ENCODE measurements at places on chromosomes 1 and 21.
A peak's percentile ranks its signal among the peaks of the same experiment; 100 is the strongest.

DNA sequence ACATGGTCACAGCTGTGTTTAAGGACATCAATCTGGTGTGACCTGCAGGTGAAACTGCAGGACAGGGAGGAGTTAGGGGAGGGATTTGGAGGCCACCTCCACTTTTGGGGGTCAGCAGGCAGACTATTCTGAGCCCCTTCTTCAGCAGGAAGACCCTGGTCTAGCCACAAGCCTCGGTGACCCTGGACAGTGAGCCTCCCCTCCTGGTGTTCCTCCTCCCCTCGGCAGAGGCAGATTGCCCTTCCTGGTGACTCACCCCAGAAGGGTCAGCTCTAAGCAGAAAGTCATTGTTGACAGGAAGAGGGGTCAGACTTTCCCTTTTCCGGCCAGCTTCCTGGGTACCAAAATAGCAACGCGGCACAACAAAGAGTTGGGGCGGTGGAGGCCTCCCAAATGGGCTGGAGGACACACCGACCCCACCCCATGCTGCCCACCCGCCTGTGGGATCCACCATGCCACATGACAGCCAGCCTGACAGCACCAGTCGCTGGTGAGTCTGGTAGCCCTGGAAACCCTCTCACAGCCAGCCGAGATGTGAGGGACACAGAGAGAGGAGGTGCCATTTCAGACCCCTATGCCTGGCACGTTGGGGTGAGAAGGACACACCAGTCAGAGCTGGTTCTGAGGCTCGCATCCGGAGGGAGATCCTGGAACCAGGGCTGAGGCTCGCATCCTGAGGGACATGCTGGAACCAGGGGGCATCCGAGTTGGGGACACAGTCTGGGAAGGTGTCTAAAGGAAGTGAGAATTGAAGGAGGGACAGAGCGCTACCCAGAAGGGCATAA lies 14.7 kb upstream of the CSF1 start:
- DNase-seq, result no peak

- peak; percentile 22 for DNase-seq
Measured at GRCh38 chr1:178774263-178774662, 49.2 kb downstream of the RALGPS2 start.

- peak; percentile 76 for DNase-seq
Measured at GRCh38 chr1:58047265-58047858, 499.2 kb downstream of the OMA1 start.

DNA sequence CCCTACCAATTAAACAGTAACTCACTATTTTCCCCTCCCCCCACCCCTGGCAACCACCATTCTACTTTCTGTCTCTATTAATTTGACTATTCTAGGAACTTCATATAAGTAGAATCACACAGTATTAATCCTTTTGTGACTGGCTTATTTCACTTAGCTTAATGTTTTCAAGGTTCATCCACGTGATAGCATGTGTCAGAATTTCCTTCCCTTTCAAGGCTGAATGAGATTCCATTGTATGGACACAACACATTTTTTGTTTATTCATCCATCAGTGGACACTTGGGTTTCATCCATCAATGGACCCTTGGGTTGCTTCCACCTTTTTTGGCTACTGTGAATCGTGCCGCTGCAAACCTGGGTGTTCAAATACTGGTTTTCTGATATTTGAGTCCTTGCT lies 41.7 kb downstream of the EIF2D start:
- DNase-seq, result no peak

DNA sequence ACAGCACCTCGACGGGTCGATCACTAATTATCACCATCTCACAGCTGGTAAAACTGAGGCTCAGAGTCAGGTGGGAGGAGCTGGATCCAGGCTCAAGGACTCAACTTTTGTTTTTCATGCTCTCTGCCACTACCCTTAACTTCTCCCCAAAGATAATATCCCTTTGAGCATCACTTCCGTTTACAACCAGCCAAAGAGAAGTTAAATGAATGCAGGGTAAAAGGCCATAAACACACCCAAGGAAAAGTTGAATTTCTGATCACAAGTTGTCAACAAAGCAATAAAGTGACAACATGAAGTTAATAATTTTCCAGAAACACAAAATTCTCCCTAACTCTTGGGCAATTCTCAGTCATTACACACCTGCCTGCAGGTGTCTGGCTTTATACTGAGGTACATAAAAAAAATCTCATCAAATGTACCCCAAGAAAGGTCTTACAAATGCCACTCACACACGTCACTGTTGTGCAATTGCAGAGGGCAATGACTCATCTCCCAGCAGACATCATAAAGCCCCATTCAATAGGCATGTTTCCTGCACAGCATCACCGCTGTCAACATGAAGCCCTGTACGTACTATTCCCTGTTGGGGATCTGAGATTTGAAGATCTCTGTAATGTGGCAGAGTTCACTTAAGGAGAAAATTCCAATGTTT lies 3.4 kb downstream of the OR2T11 start:
- DNase-seq, result no peak

- peak; percentile 56 for DNase-seq
Measured at GRCh38 chr1:21436488-21437340, 3.2 kb upstream of the NBPF3 start.

GRCh38 chr1:92554216-92554615 lies 67.5 kb upstream of the GFI1 start:
- DNase-seq, result no peak

- no peak for DNase-seq
Measured at GRCh38 chr1:209896346-209896745, 41.7 kb upstream of the SYT14 start.

DNA sequence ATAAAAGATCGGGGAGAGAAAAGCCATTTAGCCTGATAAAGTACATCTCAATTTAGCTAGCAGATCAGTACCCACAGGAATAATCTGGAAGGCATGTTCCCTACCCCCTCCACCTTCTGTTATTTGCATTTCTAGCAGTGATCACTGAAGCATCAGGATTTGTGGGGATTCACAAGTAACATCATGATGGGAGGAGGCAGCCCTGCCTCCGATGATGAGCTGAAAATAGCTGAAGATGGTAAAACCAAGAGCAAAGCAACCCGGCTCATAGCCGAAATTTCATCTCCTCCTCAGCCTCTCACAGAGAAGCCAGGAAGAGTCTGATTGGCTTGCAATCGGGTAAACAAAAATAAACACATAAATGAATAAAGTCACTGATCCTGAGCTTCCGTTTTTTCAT lies 2.4 kb downstream of the CCSAP start:
- no peak for DNase-seq

DNA sequence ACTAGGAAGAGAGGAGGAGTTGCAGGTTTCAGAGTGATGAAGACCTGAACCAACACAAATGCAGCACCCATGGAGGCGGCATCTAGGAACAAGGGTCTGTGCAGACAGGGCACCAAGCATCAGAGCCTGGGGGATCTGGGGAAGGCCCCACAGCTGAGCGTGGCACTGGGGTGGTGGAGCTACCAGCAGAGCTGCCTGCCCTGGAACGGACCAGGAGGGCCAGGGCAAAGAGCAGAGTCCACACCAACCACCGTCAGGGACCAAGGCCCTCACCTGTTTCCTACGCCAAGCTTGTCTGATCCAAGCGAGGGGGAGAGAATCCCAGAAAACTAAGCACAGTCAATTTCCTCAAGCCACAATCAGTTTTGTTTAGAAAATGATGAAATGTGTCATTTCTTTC lies 79.0 kb upstream of the SYT6 start:
- no peak for DNase-seq

- DNase-seq, result no peak
Measured at GRCh38 chr1:95407131-95407885, 173.3 kb downstream of the RWDD3 start.

- DNase-seq, result no peak
Measured at GRCh38 chr1:22907528-22907927, 65.1 kb downstream of the LACTBL1 start.

DNA sequence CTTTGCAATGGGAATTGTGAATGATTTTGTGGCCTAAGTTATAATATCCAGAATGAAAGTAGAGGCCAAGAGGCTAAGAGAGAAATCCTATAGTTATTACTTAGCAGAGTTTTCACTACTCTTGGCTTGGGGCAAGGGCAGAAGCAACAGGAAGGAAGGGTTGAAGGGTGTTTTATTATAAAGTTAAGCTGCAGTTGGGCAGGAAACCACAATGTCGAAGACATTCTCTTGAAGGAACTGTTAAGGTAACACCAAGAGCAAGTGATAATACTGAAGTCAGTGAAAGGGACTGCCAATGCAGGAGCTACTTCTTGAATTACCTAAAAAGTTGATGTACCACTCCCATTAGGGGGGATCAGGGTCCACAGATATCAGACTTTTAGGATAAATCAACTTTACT lies 8.3 kb downstream of the XCL2 start:
- no peak for DNase-seq

GRCh38 chr1:60762911-60763310 lies 319.4 kb upstream of the NFIA start:
- DNase-seq, result no peak

GRCh38 chr1:192263436-192263835 lies 53.4 kb upstream of the RGS21 start:
- no peak for DNase-seq

GRCh38 chr1:94071391-94071790 lies 49.6 kb downstream of the ABCA4 start:
- DNase-seq, result peak; percentile 21

- no peak for DNase-seq
Measured at GRCh38 chr21:33899199-33899598, 16.4 kb downstream of the ATP5PO start.

- no peak for DNase-seq
Measured at GRCh38 chr1:166270476-166271150, 103.8 kb upstream of the FAM78B start.

- DNase-seq, result no peak
Measured at GRCh38 chr1:36365381-36365780, 20.3 kb downstream of the STK40 start.

- peak; percentile 55 for DNase-seq
Measured at GRCh38 chr1:111847466-111847865, 91.8 kb downstream of the DDX20 start.

DNA sequence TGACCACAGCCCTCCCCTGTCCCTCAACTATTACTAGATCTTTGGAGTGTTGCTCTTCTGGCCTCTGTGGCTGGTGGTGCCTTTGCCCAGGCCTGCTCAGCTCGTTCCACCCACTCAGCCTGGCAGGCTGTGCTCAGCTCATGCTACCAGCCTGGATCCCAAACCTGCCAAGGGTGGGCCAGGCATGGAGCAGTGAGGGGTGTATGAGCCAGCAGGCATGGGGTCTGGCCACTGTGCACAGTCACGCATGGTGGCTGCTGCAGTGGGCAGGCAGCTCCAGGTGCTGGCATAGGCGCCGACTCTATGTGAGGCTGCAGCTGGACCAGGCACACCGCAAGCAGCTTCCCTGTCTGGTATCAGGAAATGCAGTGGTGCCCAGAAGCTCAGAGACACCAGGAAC lies 449.9 kb downstream of the MATN1 start:
- DNase-seq, result no peak

All from SK-N-SH (cell line).